Fibroblast of skin of abdomen (primary cell): ENCODE measurements at places on chromosomes 5 and 9.

- DNase-seq: no peak
Measured at GRCh38 chr5:1404062-1404461, 41.2 kb downstream of the SLC6A3 start.

DNA sequence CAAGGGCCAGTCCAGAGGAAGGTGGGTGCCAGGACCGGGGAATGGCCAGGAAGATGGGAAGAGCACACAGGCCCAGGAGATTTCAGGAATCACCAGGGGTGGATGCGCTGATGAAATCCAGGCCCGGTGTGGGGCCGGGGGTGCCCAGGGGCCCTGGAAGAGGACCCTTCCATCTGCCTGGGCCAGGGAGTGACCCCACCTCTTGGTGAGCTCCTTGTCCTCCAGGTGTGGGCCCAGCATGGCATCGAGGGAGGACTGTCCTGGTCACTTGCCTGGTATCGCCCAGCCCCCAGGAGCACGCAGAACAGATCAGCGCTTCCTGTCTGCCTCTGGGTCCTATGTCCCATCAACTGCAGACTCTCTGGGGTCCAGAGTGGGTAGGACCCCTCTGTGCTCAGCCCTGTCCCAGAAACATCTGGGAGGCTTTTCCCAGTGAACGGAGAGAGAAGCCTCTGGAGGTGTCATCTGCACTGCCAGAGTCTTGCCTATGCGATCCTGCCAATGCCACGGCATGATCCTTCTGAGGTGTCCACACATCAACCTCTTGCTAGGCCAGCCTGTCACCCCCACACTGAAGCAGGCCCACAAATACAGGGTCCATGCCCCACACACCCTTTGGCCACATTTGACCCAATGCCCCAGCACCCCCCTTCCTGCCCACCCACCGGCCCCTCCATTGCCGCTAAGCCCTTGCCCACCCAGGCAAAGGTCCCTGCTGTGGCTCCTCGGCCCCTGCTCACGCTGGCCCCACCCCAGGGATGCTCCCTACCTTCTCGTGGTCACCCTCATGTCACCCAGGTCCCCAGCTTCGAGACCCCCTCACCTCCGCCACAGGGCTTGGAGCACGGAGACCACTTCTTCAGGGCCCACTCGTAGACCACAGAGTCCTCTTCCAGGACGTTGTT, 67.2 kb downstream of the ZNF354C start:
- DNase-seq: no peak

DNA sequence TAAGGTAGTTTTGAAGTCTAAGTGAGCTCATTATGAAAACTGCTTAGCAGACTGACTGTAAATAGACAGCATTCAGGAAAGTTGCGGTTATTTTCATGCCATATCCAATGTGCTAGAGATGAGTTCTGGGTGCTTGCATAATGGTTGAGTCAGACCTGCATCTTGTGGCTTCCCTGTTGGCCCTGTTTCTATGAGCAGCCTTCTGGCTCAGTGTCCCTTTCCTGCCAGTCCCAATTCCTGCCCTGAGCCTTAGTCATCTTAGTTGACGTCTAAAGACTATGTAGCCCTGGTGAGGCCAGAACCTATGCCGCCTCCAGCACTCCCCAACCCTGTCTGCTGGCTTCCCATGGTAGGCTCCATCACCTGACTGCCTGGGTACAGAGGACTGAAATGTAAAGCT, 76.3 kb upstream of the TNFSF8 start:
- peak; percentile 86 for DNase-seq

DNA sequence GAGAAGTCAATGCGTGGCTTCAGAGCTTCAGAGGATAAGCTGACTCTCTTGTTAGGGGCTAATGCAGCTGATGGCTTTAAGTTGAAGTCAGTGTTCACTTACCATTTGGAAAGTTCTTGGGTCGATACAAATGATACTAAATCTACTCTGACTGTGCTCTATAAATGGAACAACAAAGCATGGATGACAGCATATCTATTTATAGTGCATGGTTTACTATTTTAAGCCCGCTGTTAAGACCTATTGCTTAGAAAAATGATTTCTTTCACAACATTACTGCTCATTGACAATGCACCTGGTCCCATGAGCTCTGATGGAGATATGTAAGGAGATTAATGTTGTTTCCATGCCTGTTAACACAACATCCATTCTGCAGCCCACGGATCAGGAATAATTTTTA, 435.7 kb downstream of the MAT2B start:
- no peak for DNase-seq

DNA sequence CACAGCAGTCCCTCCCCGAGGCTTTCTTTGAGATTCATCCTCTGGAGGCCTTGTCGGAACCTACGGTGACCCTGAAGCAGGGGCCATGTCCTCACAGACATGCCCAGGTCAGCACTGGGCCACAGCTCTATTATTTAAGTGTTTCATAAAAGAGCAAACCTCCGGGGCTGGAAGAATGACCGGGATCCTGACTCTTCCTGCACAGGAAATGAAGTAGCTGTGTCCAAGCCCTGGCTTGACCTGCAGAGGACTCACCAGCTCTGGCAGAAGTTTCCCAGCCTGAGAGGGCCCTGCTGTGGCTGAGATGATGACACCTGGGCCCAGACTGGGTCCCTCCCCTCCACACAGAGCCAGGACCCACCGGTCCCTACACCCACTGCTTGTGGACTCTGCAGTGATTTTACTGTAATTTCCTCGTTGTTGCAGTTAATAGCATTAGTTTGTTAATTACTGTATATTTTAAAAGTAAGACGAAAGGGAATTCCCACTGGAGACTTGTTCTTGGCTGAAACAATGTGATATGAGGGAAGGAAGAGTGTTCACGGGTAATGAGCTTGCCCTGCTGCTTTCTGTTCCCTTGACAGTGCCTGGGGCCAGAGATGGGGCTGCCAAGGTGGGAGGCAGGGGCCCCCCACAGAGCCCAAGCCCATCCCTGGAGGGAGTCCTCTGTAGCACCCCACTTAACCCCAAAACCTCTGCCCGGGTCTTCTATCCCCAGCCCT, 72.2 kb downstream of the PCDH1 start:
- DNase-seq: no peak

DNA sequence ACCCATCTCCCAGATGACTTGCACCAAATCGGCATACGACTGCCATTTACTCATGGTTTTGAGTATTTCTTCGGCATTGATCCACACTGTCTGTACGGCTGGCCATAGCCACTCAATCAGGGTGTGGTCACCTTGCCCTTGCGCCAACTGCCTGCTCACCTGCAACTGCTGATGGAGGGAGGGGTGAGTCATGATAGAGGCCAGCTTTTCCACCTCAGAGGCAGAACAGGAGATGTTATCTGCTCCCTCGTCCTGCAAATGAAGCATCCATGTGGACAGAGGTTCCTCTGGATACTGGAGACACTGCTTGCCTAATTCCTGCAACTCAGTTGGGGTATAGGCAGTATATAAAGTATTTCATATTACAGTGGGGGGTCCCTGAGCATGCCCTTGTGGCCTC, 85.6 kb upstream of the ATP10B start:
- DNase-seq: no peak

GRCh38 chr9:15021146-15021545, 110.9 kb upstream of the FREM1 start:
- DNase-seq: no peak

GRCh38 chr5:37400501-37400900, 21.4 kb downstream of the WDR70 start:
- no peak for DNase-seq

- DNase-seq: peak; percentile 58
Measured at GRCh38 chr9:129131300-129132145, 20.3 kb downstream of the PTPA start.
